ENCODE measurements at places on chromosomes 3 and 15.
A peak's percentile ranks its signal among the peaks of the same experiment; 100 is the strongest.

DNA sequence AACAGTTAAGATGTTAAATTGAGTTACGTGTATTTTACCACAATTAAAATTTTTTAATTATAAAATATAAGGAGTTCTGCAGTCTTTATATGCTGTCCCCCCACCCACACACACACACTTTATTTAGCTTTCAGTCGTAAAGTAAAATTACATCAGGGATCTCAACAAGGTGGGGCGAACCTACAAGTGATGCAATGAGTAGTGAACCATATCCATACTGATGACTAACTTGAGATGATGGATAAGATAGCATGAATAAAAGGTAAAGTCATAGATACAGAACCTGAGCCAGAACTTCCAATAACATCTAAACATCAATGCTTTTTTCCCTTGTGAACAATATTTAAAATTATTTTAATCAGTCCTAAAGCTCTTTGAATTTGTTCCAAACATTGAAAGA, 77.2 kb downstream of the VPS13C start:
- no peak for DNase-seq

GRCh38 chr15:84981054-84981710, 474 bp upstream of the PDE8A start:
- peak; percentile 100 for DNase-seq

GRCh38 chr3:149723781-149724180, 28.5 kb downstream of the COMMD2 start:
- no peak for DNase-seq

- no peak for DNase-seq
These were observed 3.9 kb downstream of the PRKCD start for GRCh38 chr3:53164911-53165310.

- DNase-seq = no peak
These were observed 81.6 kb downstream of the LRRC49 start for GRCh38 chr15:70974004-70974832.

- peak; percentile 23 for DNase-seq
These were observed 2.4 kb downstream of the TSC22D2 start for GRCh38 chr3:150410311-150411105.

- no peak for DNase-seq
These were observed 561.9 kb downstream of the GBE1 start for GRCh38 chr3:81199587-81199986.

DNA sequence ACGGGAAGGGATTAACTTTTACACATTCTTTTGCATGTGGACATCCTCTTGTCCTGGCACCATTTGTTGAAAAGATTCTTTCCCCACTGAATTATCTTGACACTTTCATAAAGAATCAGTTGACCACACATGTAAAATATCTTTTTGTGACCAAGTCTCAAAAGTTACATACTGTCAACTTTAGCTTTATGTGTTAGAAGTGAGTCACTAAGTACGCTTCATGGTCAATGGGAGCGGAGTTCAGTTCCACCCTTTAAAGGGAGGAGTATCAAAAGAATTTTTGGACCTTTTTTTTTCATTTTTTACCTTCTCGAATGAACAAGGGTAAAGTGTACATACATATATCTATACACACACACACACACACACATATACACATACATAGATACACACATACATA, 35.4 kb downstream of the MAPK6 start:
- DNase-seq = no peak

- DNase-seq = no peak
These were observed 109.7 kb downstream of the GALK2 start for GRCh38 chr15:49279521-49280456.

GRCh38 chr3:158313338-158313927, 203.5 kb downstream of the RSRC1 start:
- peak; percentile 35 for DNase-seq

DNA sequence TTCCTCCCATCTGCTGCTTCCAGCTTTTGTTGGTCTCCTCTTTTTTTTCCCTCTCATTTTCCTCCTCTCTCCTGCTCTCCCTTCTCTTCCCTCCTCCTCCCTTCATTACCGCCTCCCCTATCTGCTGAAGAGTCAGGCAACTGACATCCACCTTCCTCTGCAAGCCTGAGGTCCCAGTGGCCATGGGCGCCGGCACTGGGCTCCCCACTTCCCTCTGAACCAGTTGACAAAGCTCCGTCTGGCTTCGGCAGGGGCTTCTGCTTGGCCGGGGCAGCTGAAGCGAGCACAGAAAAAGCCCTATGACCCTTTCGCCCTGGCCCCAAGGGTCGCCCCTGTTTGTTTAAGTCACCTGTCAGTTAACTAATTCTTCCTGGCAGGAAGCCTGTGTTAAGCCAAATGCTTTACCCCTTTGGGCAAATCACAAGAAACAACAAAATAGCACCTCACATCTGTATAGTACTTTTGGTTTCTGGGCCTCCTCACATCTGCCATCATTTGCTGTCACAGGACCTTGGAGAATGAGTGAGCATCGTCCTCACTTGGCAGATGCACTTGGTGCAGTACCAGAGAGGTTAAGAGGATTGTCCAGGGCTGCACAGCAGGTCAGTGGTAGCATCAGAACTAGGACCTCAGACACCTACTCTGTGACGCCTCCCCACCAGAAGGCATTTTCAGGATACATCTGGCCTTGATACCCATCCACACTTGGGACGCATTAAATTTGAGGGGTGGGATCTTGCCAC, 27.7 kb downstream of the ITGA11 start:
- DNase-seq = no peak

- no peak for DNase-seq
These were observed 99.8 kb upstream of the FGF7 start for GRCh38 chr15:49323207-49323606.

GRCh38 chr3:110741891-110742290, 329.7 kb upstream of the NECTIN3 start:
- DNase-seq = no peak

DNA sequence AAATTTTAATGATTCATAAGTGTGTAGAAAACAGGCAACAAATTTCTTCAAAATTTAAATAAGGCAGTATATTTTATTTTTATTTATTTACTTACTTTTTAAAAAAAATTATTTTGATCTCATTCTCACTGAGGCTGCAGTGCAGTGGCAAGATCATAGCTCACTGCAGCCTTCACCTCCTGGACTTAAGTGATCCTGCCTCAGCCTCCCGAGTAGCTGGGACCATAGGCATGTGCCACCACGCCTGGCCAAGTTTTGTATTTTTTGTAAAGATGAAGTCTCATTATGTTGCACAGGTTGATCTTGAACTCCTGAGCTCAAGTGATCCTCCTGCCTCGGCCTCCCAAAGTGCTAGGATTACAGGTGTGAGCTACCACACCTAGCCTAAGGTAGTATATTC, 61.2 kb upstream of the XRN1 start:
- DNase-seq = no peak

GRCh38 chr3:162441716-162442115, 945.1 kb downstream of the OTOL1 start:
- no peak for DNase-seq

- no peak for DNase-seq
These were observed 146.1 kb downstream of the GHSR start for GRCh38 chr3:172302203-172302602.

DNA sequence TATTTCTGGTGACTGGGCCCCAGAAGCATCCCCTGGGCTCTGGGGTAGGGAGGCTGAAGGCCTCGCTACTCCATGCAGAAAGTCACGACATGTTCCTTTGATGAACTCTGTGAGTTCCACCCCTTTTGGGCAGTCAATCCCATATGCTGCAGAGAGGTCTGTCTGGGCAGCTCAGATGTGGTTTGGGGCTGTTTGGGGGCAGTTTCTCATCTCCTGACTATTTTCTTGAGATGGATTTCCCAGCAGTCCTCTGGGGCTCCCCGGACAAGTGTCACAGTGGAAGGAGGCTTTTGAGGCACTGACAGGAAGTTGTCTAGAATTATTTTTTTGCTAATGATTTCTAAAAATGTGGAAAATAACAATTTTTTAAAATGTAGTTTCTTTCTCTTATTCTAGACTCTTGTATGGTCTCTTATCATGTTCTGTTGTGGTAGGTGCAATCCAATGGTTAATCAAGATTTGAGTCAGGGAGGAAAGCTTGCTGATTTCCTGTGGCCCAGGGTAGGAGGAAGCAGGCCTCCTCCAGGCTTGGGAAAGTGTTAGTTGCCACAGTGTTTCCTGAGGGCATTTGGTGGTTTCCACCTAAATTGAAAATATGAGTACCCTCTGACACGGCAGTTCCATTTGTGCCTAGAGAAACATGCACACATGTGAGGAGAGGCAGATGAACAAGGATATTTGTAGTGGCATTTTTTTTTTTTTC, 19.9 kb upstream of the TATDN2 start:
- no peak for DNase-seq

DNA sequence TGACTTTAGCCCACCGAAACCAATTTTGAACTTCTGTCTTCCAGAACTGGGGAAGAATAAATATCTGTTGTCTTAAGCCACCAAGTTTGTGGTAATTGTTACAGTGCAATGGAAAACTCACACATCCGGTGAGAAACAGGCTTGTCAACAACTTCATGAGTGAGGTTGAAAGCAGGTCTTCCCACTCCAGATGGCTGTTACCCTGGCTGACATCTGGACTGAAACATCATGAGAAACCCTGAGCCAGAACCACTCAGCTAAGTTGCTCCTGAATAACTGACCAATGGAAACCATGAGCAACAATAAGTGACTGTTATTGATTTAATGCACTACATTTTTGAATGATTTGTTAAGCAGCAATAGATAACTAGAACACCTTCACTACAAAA, 10.3 kb downstream of the ACSBG1 start:
- DNase-seq = no peak

DNA sequence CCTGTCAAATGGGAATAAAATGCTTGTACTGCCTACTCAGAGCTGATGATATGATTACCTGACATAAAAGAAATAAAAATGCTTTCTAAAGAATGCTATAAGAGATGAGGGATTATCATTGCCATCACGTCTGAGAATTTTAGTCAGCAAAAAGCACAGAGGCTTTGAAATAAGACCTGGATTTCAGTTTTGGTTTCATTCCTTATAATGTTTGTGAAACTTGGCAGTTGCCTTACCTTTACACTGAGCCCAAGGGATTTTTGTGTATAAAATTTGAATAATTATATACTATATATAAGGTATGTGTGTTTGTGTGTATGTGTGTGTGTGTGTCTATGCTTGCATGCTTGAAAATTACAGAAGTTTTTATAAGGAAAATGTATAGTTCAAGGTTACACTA, 634.8 kb upstream of the BCHE start:
- no peak for DNase-seq

All from GM13977 (cell line).